ENCODE measurements at places on chromosomes 11 and 22.

DNA sequence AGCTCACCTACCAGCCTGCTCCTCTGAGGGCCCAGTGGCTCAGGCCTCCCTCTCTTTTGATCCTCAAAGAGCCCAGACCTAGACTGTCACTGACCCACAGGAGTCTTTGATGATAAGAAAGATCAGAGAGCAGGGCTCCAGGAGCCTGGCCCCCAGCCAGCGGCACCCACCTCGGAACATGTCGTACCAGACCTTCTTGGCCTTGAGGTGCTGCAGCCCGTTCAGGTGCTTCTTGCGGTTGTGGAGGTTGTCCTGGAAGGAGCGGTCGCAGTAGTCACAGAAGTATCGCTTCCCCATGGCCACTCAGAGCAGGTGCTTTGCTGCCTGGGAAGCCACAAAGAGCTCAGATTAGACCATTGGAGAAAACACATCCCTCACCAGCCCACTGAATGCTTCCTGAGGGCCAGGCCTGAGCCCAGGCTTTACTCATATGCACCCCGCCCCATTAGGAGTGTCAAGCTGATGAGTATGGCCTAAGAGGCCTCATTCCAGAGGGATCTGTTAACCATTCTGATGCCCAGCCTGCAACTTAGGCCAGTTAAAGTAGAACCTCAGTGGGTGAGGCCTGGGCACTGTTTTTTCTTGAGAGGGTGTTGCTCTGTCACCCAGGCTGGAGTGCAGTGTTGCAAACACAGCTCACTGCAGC lies 18.4 kb downstream of the ZMAT5 start:
- DNase-seq, result peak; percentile 40

DNA sequence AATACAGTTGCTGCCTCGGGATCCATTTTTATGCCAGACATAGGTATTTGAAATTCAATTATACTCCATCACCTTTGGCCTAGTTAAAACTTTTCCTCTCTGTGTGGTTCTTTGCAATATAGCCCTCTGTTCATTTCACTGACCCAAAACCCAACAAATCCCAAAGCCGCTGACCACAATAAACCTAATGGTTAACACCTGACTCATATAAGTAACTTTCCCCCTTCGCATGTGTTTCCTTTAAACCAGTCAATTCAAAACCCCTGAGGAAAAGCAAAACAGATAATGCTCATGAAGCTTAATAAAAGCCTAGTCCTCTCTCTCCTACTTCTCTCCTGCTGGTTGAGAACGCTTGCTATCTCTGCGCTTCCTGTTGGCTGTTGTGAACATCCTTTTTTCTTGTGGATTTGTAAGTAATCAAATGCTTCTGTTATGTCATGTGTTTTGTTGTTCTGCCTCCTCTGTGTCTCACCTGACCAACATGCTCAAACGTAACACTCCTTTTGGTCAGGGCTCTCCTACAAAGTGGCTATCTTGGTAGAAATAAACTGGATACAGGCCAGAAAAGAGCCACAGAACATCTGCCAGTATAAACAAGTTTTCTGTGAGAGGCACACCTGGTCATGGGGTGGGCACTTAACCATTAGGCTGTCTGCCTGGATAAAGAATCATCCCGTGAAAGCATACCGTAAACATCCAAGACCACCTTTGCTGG lies 652.6 kb downstream of the METTL15 start:
- DNase-seq, result no peak

DNA sequence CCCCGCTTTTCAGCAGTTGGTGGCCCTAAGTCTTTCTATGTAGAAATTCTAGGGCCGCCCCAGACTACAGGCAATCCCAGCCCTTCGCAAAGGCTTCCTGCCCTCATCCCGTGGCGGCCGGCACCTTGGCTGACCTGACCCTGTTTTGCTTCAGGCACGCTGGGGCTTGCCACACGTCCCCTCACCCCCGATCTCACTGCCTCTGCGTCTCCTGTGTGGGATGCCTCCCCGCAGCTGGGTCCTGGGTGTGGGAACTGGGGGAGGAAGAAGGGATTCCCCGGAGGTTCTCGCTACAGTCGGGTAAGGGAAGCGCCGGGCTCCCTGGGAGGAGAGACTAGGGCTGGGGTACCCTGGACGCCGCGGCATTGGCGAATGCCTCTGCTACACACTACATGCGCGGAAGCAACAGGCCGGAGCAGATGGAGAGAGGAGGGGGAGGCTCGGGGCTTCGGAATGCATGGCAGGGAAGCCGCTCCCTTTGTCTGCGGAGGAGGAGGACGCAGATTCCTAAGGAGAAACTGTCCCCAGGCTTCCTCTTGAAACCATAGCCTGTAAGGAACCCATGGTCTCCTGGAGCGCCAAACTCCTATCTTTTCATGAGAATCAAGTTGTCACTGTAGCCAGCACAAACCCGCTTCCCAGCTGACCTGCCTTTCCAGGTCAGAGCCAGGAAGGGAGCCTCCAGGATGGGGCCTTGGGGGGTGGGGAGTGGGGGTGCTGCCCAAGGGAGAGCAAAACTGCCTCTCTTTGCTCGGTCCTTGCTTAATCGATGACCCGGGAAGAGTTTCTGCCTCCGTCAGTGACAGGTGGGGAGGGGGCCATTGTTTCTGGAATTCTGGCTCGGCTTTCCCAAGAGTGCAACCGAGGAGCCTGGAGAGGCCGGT lies 1.4 kb downstream of the DTX4 start:
- DNase-seq, result peak; percentile 33

- no peak for DNase-seq
These were observed 748.2 kb downstream of the NTM start for GRCh38 chr11:132118661-132119060.

GRCh38 chr11:97231231-97231630 lies 841.4 kb downstream of the JRKL start:
- DNase-seq, result no peak

GRCh38 chr22:28148816-28149465 lies 229.9 kb upstream of the PITPNB start:
- DNase-seq, result no peak

DNA sequence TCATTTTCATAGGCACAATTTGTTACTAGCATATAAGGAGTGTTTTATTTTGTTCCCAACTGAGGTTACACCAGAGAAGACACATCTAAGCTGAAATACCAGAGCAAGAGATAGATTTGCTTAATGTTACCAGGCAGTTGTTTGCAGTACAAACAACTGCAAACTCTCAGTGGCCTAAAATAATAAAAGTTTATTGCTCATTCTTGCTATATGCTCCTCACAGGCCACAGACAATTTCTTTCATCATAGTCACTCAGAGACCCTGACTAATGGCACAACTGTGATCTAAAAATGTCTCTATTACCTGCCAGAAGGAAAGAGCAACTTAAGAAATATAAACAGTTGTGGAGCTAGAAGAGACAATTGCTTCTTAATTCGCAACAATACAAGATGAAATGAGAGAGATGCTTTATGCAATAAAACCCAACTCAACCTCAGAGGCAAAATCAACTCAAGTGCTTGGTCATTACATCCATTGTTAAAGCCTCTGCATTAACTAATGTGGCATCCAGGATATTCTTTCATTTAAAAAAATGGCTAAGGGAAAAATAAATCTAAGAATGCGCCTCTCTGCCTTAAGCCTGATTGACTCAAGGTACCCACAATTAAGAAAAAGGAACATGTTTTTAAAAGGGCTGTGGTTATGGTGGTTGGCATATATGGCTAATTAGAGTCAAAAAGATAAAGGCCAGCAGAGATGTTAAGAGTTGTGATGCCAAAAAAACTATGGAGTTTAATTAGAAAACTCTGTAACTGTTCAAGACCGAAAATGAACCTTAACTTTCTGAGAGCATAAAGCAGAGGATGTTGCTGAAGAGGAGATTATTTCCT lies 103.7 kb downstream of the CD44 start:
- DNase-seq, result no peak

DNA sequence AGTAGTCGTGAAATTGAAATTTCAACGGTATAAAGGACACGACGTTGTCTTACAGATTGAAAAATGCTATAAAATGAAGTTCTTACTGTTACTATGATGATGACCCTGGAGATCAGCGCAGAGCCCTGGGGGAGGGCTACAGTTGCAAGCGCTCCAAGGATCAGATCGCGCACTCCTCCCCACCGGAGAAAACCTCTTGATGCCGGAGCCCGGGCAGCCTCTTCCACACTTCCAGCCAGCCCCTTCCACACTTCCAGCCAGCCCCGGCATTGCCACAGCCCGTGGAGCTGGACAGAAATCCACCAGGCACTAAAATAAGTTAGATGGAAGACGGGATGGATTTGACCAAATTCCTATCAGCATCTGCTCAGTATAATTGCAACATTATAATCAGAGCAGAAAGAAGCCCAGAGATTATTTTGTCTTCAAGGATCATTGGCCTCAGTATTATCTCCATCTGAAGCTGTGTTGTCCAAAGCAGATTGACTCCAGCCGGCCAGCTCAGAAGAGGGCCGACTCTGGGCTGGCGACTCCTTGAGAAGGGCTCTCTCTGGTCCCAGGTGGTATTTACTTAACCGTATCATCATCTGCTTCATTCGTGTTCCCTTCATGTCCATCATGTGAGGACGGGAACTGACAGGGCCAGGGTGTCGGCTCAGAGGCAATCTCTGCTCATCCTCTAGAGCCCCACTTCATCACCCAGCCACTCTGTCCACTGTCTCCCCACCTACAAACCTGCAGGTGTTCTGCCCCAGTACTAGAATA lies 777 bp upstream of the MICAL3 start:
- no peak for DNase-seq

GRCh38 chr11:79421820-79422219 lies 19.0 kb downstream of the TENM4 start:
- no peak for DNase-seq

DNA sequence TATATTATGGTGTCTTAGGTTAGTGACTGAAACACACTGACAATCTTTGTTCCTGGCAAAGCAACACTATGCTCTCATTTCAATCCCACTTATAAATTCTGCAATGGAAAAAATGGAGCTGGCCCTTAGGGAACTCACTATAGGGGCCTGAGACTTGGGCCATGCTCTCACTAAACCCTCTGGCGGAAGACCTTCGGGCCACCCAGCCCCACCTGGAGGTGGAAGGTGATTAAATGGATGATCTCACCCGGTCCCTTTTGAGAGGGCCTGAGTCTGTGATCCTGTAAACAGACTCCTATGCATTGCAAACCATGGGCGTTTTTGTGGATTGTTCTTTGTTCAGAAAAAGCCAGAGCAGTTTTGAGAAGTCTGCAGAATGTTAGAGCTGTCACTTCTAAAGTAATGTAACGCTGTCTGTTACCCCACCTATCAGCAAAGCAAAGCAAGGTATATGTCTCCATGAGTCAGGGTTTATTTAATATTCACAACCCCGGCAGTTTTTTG lies 17.0 kb upstream of the CDON start:
- no peak for DNase-seq

DNA sequence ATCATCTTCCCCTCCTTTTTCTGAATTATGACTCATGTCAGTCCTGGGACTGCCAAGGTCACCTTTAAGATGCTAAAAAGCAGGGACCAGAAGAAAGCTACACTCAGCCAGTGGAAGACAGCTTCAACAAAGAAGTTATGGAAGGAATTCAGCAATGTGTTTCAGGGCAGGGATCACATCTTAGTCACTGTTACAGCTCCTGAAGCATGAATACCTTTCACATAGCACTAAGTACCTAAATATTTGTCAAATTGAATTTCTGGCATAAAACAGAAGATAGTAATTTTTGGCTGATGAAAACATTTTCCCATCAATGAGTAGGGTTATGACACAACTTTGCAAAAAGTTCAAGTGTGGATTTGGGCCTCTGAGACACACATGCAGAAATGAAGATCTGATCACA lies 5.2 kb downstream of the DDB1 start:
- DNase-seq, result peak; percentile 30
